Activated CD4-positive, alpha-beta T cell treated with anti-CD3 and anti-CD28 coated beads for 48 hours (primary cell): ENCODE measurements at places on chromosomes 2 and 18.

DNA sequence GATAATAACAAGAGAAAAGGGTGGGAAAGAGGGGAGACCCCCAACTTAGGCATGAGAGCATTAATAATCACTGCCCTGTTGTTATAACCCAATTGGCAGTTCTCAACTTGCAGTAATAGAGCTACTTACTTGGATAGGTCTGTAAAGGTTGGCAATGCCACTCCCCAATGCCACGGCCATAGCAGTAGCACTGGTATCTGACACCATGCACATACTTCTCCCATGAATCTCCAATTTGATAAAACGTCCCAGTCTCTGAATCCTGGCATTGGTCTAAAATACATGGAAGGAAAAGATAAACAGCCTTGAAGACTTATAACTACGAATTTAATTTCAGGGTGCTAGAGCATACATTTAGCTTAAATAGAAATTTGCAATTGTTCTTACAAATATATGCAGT is 16.8 kb downstream of the FN1 start:
- no peak for DNase-seq

GRCh38 chr2:230246206-230246605 is 20.7 kb downstream of the SP140 start:
- no peak for DNase-seq

- no peak for DNase-seq
Observed at GRCh38 chr2:127712999-127713398, 11.7 kb downstream of the SFT2D3 start.

DNA sequence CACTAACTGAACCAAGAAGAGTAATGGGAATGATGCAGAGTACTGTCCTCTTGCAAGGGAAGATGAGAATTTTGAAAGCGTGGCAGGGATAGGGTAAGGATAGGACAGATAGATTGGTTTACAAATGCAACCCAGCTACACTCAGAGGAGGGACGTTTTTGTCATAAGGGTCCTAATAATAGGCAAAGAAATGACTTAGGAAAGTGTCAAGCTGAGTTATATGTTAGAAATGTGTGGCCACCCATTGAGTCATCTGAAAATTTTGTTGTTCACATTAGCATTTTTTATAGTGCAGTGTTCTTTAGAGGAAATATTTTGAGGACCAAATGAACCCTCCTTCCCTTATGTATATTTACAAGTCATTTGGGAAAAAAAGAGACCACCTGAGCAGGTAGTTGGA is 137.5 kb downstream of the PHLPP1 start:
- no peak for DNase-seq

- no peak for DNase-seq
Observed at GRCh38 chr18:25075331-25075730, 276.6 kb downstream of the ZNF521 start.

- peak; percentile 56 for DNase-seq
Observed at GRCh38 chr2:235595422-235596010, 101.7 kb downstream of the AGAP1 start.

- no peak for DNase-seq
Observed at GRCh38 chr2:189086710-189087109, 92.9 kb downstream of the COL5A2 start.

DNA sequence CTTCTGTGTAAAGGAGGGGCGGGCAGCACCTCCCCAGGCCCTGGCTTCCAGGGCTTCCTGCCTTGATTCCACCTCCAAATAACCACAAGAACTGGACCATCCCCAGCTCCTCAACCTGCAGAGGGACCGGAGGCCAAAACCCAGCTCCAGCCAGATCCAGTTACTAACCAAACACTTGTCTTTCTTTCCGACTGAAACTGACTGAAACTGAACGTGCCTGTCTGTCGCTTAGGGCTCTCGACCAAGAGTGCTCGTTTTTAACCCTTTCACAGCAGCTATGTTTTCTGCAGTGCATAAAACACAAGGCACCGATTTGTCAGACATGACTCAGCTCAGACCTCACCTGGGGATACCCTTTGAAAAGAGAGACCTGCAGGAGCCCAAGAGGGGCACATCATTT is 249.9 kb upstream of the SIX2 start:
- DNase-seq = no peak
